A172 (cell line): ENCODE measurements at places on chromosomes 2 and 18.

DNA sequence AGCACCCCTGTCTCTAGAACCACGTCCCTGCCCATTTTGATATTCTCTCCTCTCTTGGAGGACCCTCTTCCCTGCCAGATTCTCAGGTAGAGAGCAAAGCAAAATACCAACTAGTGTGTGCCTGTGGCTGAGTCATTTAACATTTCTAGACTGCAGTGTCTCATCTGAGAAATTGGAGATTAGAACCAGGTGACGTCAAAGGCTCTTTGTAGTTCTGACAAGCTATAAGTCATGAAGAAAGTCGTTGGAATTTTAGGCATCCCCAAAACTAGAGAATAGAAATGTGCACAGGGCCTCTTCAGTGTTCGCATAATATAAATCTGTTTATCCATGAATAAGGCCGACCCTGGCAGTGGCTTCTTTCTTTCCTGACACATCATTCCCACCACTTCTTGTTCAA is 74.4 kb upstream of the TANC1 start:
- DNase-seq: peak; percentile 89

- no peak for DNase-seq
Observed at GRCh38 chr18:74623047-74623816, 25.6 kb downstream of the ZNF407 start.

- no peak for DNase-seq
Observed at GRCh38 chr2:11615209-11615608, 54.8 kb downstream of the NTSR2 start.

DNA sequence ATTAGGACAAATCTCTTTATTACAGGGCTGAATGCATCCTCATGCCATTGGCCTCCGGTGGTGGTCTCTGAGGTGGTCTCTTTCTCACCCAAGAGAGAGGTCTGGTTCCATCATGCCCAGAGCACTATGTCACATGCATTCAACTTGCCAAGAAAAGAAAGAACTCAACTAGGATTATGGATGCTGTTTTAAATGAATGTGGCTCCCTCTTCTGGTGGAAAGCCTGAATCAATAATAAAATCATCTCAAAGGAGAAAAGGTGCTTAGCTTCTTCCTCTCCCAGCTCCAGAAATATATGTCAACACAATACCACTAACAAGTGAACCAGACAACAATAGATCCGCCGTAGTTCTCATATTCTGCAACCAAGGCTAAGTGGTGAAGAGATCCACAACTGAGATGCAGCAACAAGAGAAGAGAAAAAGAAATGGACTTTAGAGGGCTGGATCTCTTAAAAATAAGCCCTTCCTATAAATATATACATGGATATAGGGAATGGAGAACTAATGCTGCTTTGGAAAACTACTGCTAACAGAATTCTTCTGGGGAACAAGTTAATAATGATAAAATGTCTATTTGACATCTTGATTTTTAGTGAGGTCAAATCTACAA is 396.8 kb downstream of the NCKAP5 start:
- DNase-seq: peak; percentile 72

GRCh38 chr18:9184998-9185613 is 48.5 kb downstream of the ANKRD12 start:
- no peak for DNase-seq

- DNase-seq: no peak
Observed at GRCh38 chr2:135986507-135986906, 1.1 kb upstream of the DARS1 start.
